ENCODE measurements at places on chromosomes 4 and X.

GRCh38 chrX:39900777-39901170 lies 197.0 kb downstream of the BCOR start:
- DNase-seq, result no peak

GRCh38 chr4:54090804-54091623 lies 8.9 kb upstream of the GSX2 start:
- peak; percentile 46 for DNase-seq

GRCh38 chr4:129966175-129966574 lies 870.2 kb downstream of the C4orf33 start:
- DNase-seq, result no peak

- DNase-seq, result no peak
These were observed 41.1 kb downstream of the RFC1 start for GRCh38 chr4:39324897-39325613.

DNA sequence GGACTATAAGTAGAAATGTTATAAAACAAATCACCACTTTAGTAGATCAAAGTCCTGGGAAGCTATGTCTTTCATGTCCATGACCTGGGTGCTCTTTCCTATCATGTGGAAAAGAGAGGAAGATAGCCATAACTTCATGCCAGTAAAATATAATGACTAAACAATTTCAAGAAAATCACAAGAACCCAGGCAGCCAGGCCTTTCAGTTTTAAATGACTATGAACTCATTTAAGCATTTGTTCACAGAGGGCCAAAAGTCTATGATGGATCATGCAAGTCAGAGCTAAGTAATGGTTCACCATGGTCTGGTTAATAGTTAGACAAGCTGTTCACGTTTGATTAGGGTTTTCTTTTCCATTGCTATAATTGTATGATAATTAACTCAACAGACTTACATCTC lies 155.8 kb downstream of the PPARGC1A start:
- no peak for DNase-seq

GRCh38 chr4:2408401-2408958 lies 10.0 kb downstream of the ZFYVE28 start:
- no peak for DNase-seq

- no peak for DNase-seq
These were observed 54.8 kb upstream of the RBMXL3 start for GRCh38 chrX:115134382-115134781.

DNA sequence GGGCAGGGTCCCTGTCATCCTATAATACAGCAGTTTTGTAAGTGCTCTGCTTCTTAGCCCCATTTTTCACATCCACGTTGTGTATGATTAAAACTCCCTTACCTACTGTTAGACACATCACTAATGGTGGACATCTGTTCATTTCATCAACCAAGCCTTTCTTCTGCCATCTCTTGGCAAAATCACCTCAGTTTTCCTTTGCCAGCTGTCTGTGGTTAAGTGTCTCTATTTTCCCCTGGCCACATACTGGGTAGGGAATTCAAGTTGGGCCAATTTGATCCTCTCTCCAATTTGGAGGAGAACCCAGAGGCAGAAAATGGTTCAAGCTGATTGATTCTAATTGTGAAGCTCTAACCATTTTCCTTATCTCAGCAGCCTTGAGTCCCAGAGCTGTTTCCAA lies 436.1 kb downstream of the PCDH7 start:
- DNase-seq, result no peak

GRCh38 chrX:24682739-24683432 lies 10.8 kb upstream of the POLA1 start:
- no peak for DNase-seq
